ENCODE measurements at places on chromosomes 1 and 21. TPM values are rescaled to one million over a fixed set of nuclear protein-coding genes. Genes with fewer than 3 reads are reported as not detected.

The SLC26A9 gene
- not detected for polyA plus RNA-seq

The SESN2 gene
- polyA plus RNA-seq = 21.5 TPM

The OR6N1 gene
- polyA plus RNA-seq = not detected

The DOP1B gene
- 4.1 TPM for polyA plus RNA-seq

The DNASE2B gene
- not detected for polyA plus RNA-seq

The RPS6KC1 gene
- polyA plus RNA-seq = 5.2 TPM

The ADAMTSL4 gene
- 4.8 TPM for polyA plus RNA-seq

The CR2 gene
- 0.01 TPM for polyA plus RNA-seq

The RNF186 gene
- polyA plus RNA-seq = not detected

The OLFML2B gene
- 0.02 TPM for polyA plus RNA-seq

The CD1D gene
- 3.7 TPM for polyA plus RNA-seq

The AK5 gene
- 0.37 TPM for polyA plus RNA-seq

The OR2G6 gene
- polyA plus RNA-seq = not detected

The TNFRSF1B gene
- 0.08 TPM for polyA plus RNA-seq
